ENCODE measurements at places on chromosomes 2 and 18. TPM values are rescaled to one million over a fixed set of nuclear protein-coding genes. Genes with fewer than 3 reads are reported as not detected.

Gene SATB2
- polyA plus RNA-seq: 3.6 TPM

Gene CHRNG
- polyA plus RNA-seq: 0.26 TPM

Gene TMEM200C
- polyA plus RNA-seq: 3.2 TPM

Gene CHRND
- 0.15 TPM for polyA plus RNA-seq

Gene SERPINB12
- not detected for polyA plus RNA-seq

Gene FBXO48
- 2.9 TPM for polyA plus RNA-seq

Gene LRRC30
- 0.29 TPM for polyA plus RNA-seq

Gene TGFA
- 0.67 TPM for polyA plus RNA-seq

Gene EPB41L3
- polyA plus RNA-seq: 41.5 TPM

Gene CYP27C1
- polyA plus RNA-seq: 9.0 TPM

Gene TRIB2
- polyA plus RNA-seq: 77.4 TPM

Gene SLC38A11
- polyA plus RNA-seq: 1.1 TPM

Gene SNTG2
- 0.54 TPM for polyA plus RNA-seq
